ENCODE measurements at places on chromosomes 6 and 20. TPM values are rescaled to one million over a fixed set of nuclear protein-coding genes. Genes with fewer than 3 reads are reported as not detected.

- no peak for DNase-seq
Measured at GRCh38 chr6:156045401-156046267, 590.0 kb upstream of the NOX3 start.

DNA sequence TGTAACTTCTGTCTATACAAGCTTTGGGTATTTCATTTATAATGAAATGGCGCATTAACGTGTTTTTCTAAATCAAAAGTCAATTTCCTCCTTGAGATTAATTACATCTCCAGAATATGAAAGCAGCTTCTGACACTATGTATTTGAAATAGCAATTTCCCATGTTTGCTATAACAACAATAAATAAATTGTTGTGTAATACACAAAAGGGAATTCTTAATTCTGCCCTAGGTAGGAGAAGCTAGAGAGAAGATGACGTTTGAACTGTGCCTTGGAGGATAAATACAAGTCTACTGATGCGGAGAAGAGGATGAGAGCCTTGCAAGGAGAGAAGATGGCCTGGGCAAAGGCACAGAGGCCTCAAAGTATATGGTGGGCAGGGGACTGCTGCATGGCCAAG, 7.6 kb upstream of the HLA-DOA start:
- no peak for DNase-seq

CEP57L1 gene
- 13.5 TPM for total RNA-seq

HLA-DQA1 gene
- 7.4 TPM for total RNA-seq

All from vagina (tissue), 2 donors.